ENCODE measurements at places on chromosomes 12 and 14.

- DNase-seq, result no peak
Observed at GRCh38 chr12:53502983-53503728, 2.1 kb downstream of the TARBP2 start.

- DNase-seq, result no peak
Observed at GRCh38 chr12:102429211-102430154, 50.9 kb downstream of the IGF1 start.

GRCh38 chr12:119020406-119021360 is 39.3 kb downstream of the SRRM4 start:
- no peak for DNase-seq

- DNase-seq, result no peak
Observed at GRCh38 chr14:67620217-67620785, 581 bp downstream of the ARG2 start.

- no peak for DNase-seq
Observed at GRCh38 chr14:81738946-81739659, 205.4 kb upstream of the SEL1L start.

- no peak for DNase-seq
Observed at GRCh38 chr12:93785249-93786010, 108.3 kb downstream of the CRADD start.

GRCh38 chr12:96409731-96410130 is 9.5 kb upstream of the CDK17 start:
- no peak for DNase-seq

DNA sequence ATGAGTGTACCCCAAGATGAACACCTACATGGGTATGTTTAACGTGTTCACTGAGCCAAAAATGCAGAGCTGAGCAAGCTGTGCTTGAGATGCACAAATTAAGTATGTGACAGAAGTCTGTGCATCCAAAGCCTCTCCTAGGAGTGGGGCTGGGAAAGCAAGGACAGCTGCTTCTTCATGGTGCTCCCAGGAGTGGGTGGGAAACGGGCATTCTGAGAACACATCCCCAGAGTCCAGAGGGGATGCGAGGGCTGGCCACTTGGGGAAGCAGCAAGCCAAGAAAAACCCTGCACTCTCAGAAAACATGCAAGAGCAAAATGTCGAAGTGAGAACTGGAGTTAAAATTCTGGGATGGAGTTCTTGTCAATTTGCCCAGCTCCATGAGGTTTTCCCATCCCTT is 414.3 kb downstream of the BCAT1 start:
- no peak for DNase-seq

DNA sequence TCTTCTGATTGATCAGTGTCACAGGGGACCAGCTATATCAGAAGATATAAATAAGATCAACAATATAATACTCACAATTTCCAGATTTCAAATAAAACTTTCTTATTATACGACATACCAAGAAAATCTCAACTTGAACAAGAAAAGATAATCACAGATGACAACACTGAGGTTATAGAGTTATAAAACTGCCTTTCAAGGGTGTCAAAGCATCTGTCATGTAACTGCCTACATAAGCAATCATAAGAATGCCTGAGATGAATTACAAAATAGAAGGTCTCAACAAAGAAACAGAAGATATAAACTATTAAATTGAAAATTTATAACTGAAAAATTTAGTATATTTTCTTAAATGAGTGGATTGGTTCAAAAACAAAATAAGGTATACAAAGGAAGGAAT is 659.2 kb downstream of the SLC16A7 start:
- no peak for DNase-seq

DNA sequence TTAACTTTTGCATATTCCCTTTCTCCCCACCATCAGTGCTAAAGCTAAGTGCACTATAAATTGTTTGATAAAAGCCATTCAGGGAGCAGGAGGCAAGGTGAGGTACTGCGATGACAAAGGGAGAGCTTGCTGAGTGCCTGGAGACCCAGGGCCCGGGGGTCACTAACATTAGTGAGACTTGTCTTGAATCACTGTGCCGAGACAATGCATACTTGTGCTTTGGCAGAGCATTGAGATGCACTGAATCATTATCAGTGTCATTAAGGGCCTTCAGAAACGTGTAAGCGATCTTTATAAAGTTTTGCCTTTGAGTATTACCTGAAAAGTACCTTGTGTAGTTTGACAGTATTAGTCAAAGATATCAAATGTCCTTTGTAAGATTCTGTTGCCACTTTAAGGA is 447.5 kb downstream of the PCNX1 start:
- no peak for DNase-seq

DNA sequence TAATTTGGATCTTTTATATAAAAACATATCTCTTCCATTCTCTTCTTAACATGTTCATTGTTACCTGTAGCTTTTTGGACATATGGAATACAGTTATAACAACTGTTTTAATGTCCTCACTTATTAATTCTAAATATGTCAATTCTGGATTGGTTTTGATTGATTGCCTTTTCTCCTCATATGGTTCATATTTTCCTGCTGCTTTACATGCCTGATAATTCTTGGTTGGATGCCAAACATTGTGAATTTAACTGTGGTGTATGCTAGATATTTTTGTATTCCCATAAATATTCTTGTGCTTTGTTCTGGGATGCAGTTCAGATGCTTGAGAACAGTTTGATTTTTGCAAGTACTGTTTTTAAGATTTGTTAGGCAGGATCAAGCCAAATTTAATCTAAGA is 10.8 kb downstream of the C14orf132 start:
- no peak for DNase-seq

GRCh38 chr12:60209933-60210332 is 614.1 kb downstream of the SLC16A7 start:
- no peak for DNase-seq

DNA sequence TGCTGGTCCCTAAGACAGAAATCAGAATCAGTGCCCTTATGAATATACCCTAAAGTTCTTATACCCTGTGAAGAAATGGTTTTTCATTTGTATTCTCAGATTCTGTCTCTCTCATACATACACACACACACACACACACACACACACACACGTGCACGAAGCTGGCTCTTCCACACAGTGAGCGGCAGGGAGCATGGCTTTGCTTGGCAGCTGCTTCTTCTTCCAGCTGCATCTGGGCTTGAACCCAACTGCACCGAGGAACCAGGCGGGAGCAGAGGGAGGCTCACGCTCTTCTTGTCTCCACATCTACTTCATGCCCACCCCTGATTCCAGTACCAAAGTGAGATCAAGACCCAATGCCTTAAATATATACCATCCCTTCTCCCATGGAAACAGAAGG is 19.4 kb downstream of the GRIN2B start:
- DNase-seq, result no peak

- DNase-seq, result no peak
Observed at GRCh38 chr12:15196678-15197505, 24.3 kb downstream of the RERG start.

GRCh38 chr12:122207391-122207790 is 3.9 kb downstream of the B3GNT4 start:
- no peak for DNase-seq

DNA sequence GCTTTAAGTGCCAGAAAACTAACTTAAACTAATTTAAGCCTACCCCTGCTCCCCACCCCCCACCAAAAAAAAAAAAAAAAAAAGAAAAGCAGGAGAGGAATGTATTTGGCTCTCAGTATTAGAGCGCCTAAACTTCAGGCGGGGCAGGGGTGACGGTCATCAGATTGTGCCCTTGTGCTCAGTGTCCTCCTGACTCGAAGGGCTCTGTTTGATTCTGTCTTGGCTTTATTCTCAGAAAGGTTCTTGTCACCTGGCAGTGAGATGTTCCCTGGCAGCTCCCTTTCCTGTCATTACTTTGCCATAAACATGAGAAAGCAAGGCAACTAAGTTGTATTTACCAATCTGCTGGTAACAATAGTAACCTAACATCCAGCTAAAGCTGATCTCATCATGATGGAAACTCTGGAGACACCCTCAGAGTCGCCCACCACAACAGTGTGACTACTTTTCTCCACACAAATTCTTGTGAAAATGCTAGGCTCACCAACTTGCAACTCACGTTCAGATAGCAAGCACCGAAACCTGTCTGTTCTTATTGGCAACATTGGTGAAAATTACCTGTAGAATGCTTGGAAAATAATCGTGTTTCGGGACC is 39.0 kb upstream of the WNK1 start:
- no peak for DNase-seq

GRCh38 chr12:39723831-39724230 is 104.2 kb upstream of the ABCD2 start:
- no peak for DNase-seq

- DNase-seq, result no peak
Observed at GRCh38 chr12:3995306-3995705, 122.1 kb upstream of the PARP11 start.

- DNase-seq, result no peak
Observed at GRCh38 chr12:116656306-116656705, 81.6 kb downstream of the SPRING1 start.

DNA sequence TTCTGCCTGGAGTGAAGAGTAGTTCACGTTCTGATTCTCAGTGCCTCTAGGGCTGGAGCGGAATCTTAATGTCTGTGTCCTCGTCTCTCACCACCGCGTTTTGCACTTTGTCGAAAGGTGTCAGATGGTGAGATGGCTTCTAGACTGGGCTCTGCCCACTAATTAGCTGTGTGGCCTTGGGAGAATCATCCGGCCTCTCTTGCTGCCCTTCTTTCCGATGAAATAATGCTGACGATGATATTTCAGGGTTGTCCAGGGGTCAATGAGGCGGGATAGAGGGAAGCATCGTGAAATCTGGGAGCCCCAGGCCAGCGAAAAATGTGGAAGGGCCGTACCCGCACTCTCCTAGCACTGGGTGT is 811 bp upstream of the GALNT16 start:
- no peak for DNase-seq

- no peak for DNase-seq
Observed at GRCh38 chr14:48349689-48350088, 674.3 kb upstream of the MDGA2 start.

DNA sequence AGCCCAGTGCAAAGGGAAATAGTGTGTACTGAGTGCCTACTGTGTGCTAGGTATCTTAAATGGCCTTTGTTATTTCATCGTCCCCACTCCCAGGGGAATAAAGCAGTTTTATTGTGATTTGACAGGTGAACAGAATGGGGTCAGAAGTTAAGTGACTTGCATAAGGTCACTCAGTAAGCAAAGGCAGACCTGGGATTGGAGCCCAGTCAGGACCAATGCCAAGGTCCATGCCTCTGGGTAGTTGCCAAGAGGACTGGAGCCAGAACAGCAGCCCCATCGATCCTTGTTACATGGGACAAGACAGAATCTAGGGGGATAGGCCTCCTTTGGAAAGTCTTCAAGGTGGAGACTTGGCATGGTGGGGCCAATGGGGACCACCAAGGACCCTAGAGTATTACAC is 227.4 kb upstream of the PWP1 start:
- DNase-seq, result no peak

DNA sequence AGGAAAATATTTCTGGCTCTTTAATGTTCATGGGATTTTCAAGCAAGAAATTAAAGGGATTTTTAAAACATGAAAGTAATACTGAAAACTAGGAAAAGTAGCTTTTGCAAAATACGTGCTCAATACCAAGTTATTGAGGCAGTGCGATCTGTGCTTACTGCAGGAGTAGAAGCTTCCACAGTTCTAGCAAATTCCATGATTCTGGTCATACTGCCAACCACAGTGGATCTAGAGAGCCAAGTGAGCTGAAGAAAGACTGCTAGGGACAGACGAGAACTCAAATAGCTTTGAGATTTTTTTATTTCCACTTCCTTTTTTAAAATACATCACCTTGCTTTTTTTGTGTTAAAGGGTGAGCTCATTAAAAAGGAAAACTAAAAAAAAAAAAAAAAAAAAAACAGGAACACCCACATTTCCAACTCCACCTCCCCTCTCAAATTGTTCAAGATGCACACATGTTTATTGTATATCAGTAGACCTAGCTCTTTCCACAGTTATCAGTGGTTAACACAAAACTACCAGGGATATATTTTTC is 26.2 kb downstream of the EGLN3 start:
- DNase-seq, result no peak

GRCh38 chr12:95118138-95118787 is 44.8 kb upstream of the NR2C1 start:
- DNase-seq, result no peak
